LHCN-M2 (cell line): ENCODE measurements at places on chromosomes 3 and 15. TPM values are rescaled to one million over a fixed set of nuclear protein-coding genes. Genes with fewer than 3 reads are reported as not detected.

The ACSBG1 gene
- under 0.01 TPM in 2 replicates for total RNA-seq

The TGM4 gene
- total RNA-seq, result 0.06 and 0.13 TPM in 2 replicates

The SPTSSB gene
- not detected in 2 replicates for total RNA-seq

The NRG4 gene
- total RNA-seq, result not detected in 2 replicates

The PML gene
- total RNA-seq, result 67.5 and 78.6 TPM in 2 replicates

The IQCH gene
- total RNA-seq, result 4.1 and 4.8 TPM in 2 replicates

The C3orf85 gene
- total RNA-seq, result not detected in 2 replicates
